Ureter (tissue), 1 donor: ENCODE measurements at places on chromosomes 7 and 10.

- DNase-seq, result no peak
Observed at GRCh38 chr10:21065621-21066248, 168.6 kb upstream of the NEBL start.

GRCh38 chr7:50348469-50349162 is 44.1 kb downstream of the IKZF1 start:
- no peak for DNase-seq

- DNase-seq, result no peak
Observed at GRCh38 chr7:127895814-127896280, 135.4 kb downstream of the LRRC4 start.

GRCh38 chr7:39946693-39947092 is 3.4 kb upstream of the CDK13 start:
- DNase-seq, result no peak

- peak; percentile 66 for DNase-seq
Observed at GRCh38 chr10:73644015-73644743, 2.9 kb upstream of the MYOZ1 start.

DNA sequence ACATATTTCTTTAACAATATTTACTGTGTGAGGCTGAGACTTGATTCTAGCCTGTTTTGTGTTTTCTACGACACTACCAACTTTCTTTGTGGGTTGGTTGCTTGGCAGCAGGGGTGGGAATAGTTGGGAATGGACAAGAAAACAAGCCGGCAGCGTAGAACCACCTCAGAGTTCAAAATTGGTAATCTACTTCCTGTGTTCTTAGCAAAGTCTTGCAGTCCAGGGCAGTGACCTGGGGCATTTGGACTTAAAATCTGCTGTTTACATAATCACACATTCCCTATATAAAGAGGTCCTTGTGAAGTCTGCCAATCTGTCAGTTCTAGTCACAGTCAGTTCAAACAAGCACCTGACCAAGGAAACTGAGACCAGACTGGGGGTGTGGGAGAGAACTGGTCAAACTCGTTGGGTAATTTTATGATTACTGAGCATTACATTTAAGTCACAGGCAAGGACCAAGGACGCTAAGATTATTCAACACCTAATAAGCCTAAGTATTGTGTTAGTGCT is 167.9 kb downstream of the CPEB3 start:
- DNase-seq, result peak; percentile 61

- DNase-seq, result no peak
Observed at GRCh38 chr7:70678621-70679251, 453.2 kb upstream of the GALNT17 start.

DNA sequence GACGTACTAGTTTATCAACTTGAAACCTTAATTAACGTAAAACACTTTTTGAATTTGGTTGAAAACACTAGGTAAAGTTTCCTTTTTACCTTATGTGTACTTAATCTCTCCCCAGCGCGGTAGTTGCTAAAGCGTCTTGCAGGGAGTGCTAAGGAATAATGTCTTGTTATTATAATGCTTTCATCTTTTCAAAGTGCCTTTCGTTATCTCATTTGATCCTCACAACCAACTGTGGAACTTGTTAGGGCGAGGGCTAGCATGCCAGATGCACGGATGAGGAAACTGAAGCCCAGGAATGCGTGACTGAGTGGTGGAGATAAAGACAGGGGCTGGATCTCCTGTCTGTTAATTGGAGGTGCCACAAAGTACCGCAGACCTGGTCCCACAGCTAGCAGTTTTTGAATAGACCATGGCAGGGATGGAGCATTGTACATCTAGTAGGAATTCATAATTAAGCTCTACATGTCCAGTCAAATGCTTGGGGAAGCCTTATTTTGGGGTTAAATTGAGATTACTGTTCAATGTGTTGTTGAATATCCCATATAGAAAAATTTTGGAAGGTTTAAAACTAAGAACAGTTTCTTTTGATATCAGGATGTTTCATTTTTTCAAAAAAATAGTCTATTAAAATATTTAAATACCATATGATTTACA is 234.3 kb downstream of the SH2D4B start:
- no peak for DNase-seq

GRCh38 chr7:82405301-82405700 is 38.3 kb downstream of the CACNA2D1 start:
- DNase-seq, result no peak

- DNase-seq, result no peak
Observed at GRCh38 chr10:44898665-44899064, 12.5 kb upstream of the TMEM72 start.

- DNase-seq, result no peak
Observed at GRCh38 chr7:53245721-53246120, 210.3 kb downstream of the POM121L12 start.

DNA sequence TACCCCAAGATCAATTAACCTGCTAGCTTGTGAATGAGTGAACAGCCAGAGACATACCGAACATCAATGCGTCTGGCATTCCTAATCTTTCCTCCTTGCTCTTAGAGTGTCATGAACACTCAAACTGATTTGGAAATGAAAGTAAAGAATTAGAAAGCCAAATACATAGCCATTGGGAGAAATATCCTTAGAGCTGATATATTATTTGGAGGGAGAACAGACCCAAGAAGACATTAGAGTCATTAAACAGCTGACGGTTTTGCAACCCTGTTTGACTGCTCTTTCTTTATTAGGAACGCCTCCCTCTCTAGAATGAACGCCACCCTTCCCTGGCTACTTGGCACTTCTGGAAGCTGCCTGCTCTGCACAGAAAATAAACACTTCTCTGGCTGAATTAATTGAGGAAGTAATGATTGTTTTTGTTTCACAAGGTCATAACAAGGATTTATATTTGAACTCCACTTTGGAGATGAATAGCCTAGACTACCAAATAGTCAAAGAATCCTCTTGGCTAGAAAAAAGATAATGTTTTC is 42.8 kb downstream of the CTTNBP2 start:
- no peak for DNase-seq

GRCh38 chr10:29534590-29534989 is 100.2 kb downstream of the SVIL start:
- no peak for DNase-seq

- DNase-seq, result no peak
Observed at GRCh38 chr10:70954381-70955176, 66.2 kb upstream of the PCBD1 start.

- no peak for DNase-seq
Observed at GRCh38 chr10:61765176-61766087, 102.7 kb downstream of the CABCOCO1 start.

DNA sequence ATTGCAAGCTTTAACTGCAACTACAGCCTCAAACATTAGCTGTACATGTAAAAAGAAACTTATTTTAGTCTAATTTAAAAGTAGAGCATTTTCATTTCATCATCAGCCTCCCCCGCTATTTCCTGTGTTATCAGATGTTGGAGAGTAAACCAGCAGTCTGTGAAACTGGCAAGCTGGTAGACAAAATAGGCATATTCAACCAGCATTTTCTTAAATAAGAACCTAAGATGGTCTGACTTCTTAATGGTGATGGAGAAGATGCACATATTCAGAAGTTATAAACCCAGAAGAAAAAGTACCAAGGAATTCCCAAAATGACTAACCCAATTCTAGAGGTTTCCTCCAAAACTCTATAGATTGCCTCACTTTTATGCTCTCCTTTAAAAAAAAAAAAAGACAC is 24.9 kb downstream of the PIK3AP1 start:
- no peak for DNase-seq

DNA sequence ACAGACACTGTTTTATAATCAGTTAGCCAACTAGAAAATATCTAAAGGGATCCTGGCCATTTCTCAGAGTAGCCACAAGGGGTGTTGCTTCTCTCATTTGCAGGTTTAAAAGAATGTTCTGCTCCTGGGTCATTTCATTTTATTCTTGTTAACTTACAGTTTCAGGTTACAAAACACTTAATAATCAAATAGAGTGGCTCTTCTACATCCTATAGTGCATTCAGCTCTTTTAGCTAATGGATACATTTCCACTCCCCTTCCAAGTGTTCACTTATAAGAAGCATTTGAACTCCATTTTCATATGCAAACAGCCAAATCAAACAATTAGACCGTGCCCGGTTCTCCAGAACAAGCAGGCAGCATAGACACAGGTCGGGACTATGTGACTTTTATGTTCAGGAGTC is 117.5 kb downstream of the TRIL start:
- DNase-seq, result no peak

DNA sequence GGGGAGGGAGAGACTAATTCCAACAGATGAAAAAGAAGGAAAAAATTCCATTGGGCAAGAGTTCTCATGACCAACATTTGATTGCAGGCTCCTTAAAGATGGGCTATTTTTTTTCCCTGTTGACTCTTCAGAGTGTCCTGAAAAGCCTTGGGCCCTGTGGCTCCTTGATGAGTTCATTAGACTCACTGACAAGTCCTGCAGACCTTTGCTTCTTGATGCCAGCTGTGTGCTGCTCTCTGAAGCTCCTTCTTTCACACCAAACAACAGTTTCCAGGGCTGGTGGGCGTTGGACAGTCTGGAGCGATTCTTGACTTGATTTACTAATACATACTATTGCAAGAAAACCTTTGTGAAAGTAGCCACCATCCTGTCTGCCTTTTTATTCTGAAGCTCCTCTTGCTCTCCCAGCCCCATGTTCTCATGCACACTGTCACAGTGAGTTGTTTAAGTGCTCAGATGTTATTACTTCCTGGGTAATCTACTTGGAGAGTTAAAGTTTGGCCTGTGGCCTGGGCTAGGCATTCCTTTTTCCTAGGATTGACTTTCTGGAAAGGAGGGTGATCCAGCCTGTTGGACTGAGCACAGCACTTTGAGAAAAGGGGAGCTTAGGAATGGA is 250.3 kb downstream of the PTEN start:
- no peak for DNase-seq

DNA sequence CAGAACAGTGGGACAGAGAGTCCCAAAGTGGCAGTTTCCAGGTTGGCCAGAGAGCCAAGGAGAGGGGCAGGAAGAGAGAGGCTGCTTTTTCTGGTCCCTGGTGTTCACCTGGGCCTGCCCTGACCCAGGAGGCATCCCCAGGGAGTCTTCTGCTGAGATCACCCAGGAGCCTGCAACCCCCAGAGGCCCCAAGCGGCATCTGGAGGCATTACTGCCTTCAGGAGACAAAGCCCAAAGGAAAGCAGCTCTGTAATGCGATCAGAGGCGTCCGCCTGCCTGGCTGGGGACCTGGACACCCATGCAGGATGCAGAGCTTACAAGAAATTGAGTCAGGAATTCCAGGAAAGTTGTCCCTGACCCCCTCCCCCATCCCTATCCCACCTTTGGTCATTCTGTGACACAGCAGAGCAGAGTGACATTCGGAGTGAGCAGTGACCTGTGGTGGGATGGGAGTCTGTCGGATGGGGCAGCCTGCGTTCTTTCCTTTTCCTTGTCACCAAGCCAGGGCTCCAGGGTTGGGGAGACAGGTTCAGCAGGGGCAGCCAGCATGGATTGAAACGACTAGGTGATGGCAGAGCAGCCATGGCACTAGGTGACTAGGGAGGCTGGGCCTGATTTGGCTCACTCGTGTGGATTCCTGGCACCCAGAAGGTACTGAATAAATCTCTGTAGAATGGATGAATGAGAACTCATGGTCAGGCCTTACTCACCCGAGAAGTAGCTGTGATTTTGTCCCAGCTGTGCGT is 10.4 kb downstream of the UNC5B start:
- DNase-seq, result peak; percentile 28

DNA sequence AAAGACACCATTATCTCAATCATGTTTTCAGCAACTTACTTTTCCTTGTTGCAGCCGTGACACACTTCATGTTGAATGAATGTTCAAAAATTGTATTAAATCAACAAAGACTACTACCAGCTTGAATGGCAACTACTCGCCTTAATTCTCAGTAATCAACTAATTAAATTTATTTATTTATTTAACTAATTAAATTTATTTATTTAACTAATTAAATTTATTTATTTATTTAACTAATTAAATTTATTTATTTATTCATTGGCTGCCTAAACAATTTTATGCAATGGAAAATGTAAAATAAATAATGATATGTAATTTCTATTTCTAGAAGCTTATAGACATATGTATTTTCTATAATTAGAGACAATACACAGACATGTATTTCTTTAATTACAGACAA is 435.4 kb downstream of the GPAM start:
- no peak for DNase-seq

DNA sequence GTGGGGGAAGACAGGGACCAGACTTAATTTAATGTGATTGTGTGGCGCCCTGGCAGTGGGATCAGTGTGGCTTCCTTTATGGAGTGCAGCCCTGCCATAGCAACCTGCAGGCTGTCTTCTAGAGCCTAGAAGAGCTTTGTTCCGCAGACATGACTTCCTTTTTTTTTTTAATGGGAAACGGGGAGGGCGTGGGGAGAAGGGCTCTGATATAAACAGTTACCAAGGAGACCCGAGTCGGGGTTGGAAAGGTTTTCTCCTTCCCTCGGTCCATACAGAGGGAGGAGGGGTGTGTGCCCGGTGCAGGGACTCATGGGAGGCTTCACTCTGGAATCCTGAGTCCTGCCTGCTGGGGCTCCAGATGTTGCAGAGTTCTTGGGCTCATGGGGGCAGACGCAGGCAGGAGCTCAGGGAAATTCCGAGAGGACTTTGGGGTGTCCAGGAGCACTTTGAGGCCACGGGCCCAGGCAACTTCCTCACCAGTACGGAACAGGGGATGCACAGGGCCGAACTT is 26.9 kb downstream of the TMEM120A start:
- no peak for DNase-seq

GRCh38 chr7:50834031-50834535 is 51.4 kb upstream of the GRB10 start:
- no peak for DNase-seq

DNA sequence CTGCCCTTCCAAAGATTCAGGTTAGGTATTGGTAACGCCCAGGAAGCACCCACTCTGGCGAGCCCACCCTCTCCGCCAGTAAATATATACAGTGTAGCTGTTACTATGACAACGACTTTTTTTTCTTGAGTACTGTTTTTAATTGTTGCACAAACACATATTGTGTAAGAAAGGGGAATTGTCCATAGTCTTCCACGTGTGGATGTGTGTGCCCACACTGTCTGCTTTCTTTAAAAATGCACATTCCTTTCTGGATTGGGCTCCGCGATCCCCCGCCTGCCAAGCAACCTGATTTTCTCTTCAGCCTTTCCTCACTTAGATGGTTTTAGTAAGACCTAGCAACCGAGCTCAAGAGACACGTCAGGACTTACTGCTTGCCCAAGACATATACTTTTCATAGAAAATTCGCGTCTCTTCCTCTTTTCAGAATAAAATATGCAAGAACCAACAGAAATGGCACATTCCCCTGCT is 247.8 kb downstream of the EBF3 start:
- DNase-seq, result no peak

- DNase-seq, result no peak
Observed at GRCh38 chr10:123266971-123267370, 112.8 kb downstream of the BUB3 start.

DNA sequence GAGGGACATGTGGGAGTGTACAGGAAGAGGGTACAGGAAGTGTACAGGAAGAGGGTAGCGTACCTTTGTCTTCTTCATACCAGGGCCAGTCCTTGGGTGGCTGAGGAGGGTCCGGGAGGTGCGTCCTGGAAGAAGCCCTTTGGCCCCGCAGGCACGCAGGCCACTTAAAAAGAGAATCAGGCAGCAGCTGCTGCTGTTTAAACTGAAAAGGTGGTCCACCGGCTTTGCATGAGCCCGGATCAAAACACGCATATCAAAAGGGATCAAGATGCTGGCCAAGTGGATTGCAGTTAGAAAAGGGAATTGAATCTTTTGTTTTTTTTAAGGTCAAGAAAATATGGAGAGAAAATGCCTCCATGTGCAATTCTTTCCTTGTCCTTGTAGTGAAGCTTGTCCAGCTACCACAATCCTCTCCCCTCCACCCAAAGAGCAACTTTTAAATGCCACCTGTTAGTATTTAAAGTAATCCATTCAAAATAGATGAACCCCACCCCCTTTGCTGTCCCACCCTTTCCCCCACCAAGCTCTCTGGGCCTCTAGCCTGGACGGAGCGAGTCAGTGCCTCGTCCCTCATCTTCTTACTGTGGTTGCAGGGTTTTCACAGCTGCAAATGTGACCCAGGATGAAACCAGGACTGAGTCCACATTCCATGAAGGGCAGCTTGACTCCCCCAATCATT is 142.8 kb downstream of the GLCCI1 start:
- no peak for DNase-seq
